Motor neuron (in vitro differentiated cells): ENCODE measurements at places on chromosomes 5 and 9. TPM values are rescaled to one million over a fixed set of nuclear protein-coding genes. Genes with fewer than 3 reads are reported as not detected.

NUP214 gene
- total RNA-seq, result 31.2 and 34.4 TPM in 2 replicates

OBP2A gene
- 12.2 and 18.3 TPM in 2 replicates for total RNA-seq

PTGES gene
- total RNA-seq, result 202 and 215 TPM in 2 replicates

GPRIN1 gene
- 1.1 and 1.2 TPM in 2 replicates for total RNA-seq

ENC1 gene
- total RNA-seq, result 20.4 and 23.0 TPM in 2 replicates

KLHL3 gene
- 4.8 and 6.4 TPM in 2 replicates for total RNA-seq

LECT2 gene
- total RNA-seq, result not detected in 2 replicates

GPR150 gene
- total RNA-seq, result 0.78 and 0.82 TPM in 2 replicates

DRD1 gene
- 0.16 and 0.25 TPM in 2 replicates for total RNA-seq

LCN9 gene
- 1.4 TPM in 1 of 2 replicates, not detected in the other for total RNA-seq

PSD2 gene
- 10.2 and 10.8 TPM in 2 replicates for total RNA-seq

MEGF10 gene
- 24.8 and 31.4 TPM in 2 replicates for total RNA-seq

PCDHB2 gene
- 0.36 and 0.43 TPM in 2 replicates for total RNA-seq

SAPCD2 gene
- total RNA-seq, result 0.64 and 0.67 TPM in 2 replicates

ARID3C gene
- total RNA-seq, result not detected in 2 replicates

ESM1 gene
- total RNA-seq, result not detected in 2 replicates

IGFBPL1 gene
- 0.36 and 7.3 TPM in 2 replicates for total RNA-seq

SLC1A3 gene
- 8.8 and 8.9 TPM in 2 replicates for total RNA-seq

TNFSF15 gene
- 4.1 and 4.7 TPM in 2 replicates for total RNA-seq

IL7R gene
- 1.5 TPM in 2 replicates for total RNA-seq

POU5F2 gene
- total RNA-seq, result 2.2 and 2.9 TPM in 2 replicates

RNF38 gene
- 36.5 and 37.1 TPM in 2 replicates for total RNA-seq

PAXX gene
- total RNA-seq, result 26.8 and 27.1 TPM in 2 replicates

GMCL2 gene
- total RNA-seq, result 0.16 TPM in 1 of 2 replicates, not detected in the other

IRX1 gene
- total RNA-seq, result 7.1 and 9.8 TPM in 2 replicates

CCL27 gene
- total RNA-seq, result 2.0 and 2.4 TPM in 2 replicates

SOWAHA gene
- 1.1 and 1.3 TPM in 2 replicates for total RNA-seq

KCTD16 gene
- 0.55 and 0.75 TPM in 2 replicates for total RNA-seq

PCAT7 gene
- total RNA-seq, result 17.9 and 18.0 TPM in 2 replicates

WNK2 gene
- 0.77 and 2.3 TPM in 2 replicates for total RNA-seq

CCDC180 gene
- total RNA-seq, result 2.0 and 3.1 TPM in 2 replicates

DMRT3 gene
- 0.10 TPM in 1 of 2 replicates, not detected in the other for total RNA-seq

STK32A gene
- total RNA-seq, result 46.7 and 51.4 TPM in 2 replicates

ARHGEF37 gene
- total RNA-seq, result 0.32 and 0.42 TPM in 2 replicates

SHISAL2B gene
- total RNA-seq, result not detected in 2 replicates

GDF9 gene
- total RNA-seq, result 2.7 and 3.0 TPM in 2 replicates

TMC1 gene
- total RNA-seq, result 0.24 and 1.00 TPM in 2 replicates

CNTNAP3 gene
- 26.3 and 31.5 TPM in 2 replicates for total RNA-seq

CHSY3 gene
- total RNA-seq, result 4.0 and 4.2 TPM in 2 replicates

PLEKHG4B gene
- total RNA-seq, result 0.19 and 0.45 TPM in 2 replicates

KLF4 gene
- 180 and 269 TPM in 2 replicates for total RNA-seq

C5orf46 gene
- not detected in 2 replicates for total RNA-seq

MSMP gene
- not detected in 2 replicates for total RNA-seq
